Activated naive CD8-positive, alpha-beta T cell treated with anti-CD3 and anti-CD28 coated beads for 36 hours (primary cell): ENCODE measurements at places on chromosomes 6 and 20. TPM values are rescaled to one million over a fixed set of nuclear protein-coding genes. Genes with fewer than 3 reads are reported as not detected.

Gene HDGFL1
- total RNA-seq, result not detected

Gene OR2J1
- not detected for total RNA-seq

Gene DLK2
- total RNA-seq, result 0.78 TPM

Gene KCNK17
- not detected for total RNA-seq

Gene TAPBP
- total RNA-seq, result 201 TPM

Gene PRR18
- total RNA-seq, result 0.33 TPM

Gene HRH3
- total RNA-seq, result not detected

Gene GDAP1L1
- not detected for total RNA-seq

Gene TFAP2C
- total RNA-seq, result not detected

Gene CITED2
- 28.4 TPM for total RNA-seq

Gene PPP1R10
- 84.6 TPM for total RNA-seq

Gene HFE
- 0.76 TPM for total RNA-seq

Gene APCDD1L
- not detected for total RNA-seq

Gene MYH7B
- 0.30 TPM for total RNA-seq

Gene COL20A1
- not detected for total RNA-seq

Gene ULBP2
- 0.43 TPM for total RNA-seq

Gene ESR1
- total RNA-seq, result 1.1 TPM

Gene SLC32A1
- not detected for total RNA-seq

Gene SLC22A2
- total RNA-seq, result not detected

Gene ADGB
- not detected for total RNA-seq

Gene OR12D3
- not detected for total RNA-seq

Gene TAB2
- total RNA-seq, result 56.1 TPM

Gene TPX2
- 111 TPM for total RNA-seq

Gene PDE7B
- 0.50 TPM for total RNA-seq

Gene SH3BGRL2
- 5.2 TPM for total RNA-seq

Gene E2F1
- 79.6 TPM for total RNA-seq

Gene RNF39
- not detected for total RNA-seq

Gene OPRL1
- total RNA-seq, result 0.16 TPM

Gene NMBR
- not detected for total RNA-seq

Gene AVP
- not detected for total RNA-seq

Gene C20orf204
- 2.1 TPM for total RNA-seq

Gene MRAP2
- not detected for total RNA-seq

Gene KCNB1
- not detected for total RNA-seq

Gene CRYBG1
- 20.4 TPM for total RNA-seq

Gene TGM3
- not detected for total RNA-seq

Gene CALHM5
- total RNA-seq, result not detected

Gene CNBD2
- 3.8 TPM for total RNA-seq

Gene PBOV1
- not detected for total RNA-seq
